ENCODE measurements at places on chromosomes 3 and 15. TPM values are rescaled to one million over a fixed set of nuclear protein-coding genes. Genes with fewer than 3 reads are reported as not detected.

Gene CPB1
- total RNA-seq, result not detected

Gene MEX3B
- 11.6 TPM for total RNA-seq

Gene DNASE1L3
- 1.7 TPM for total RNA-seq

Gene CCDC13
- total RNA-seq, result 0.28 TPM

Gene KCNMB2
- not detected for total RNA-seq

Gene SPTSSB
- total RNA-seq, result not detected

Gene CPN2
- not detected for total RNA-seq

Gene TOP2B
- total RNA-seq, result 95.5 TPM

Gene ITPR1
- 59.7 TPM for total RNA-seq

Gene SLC12A1
- total RNA-seq, result under 0.01 TPM

Gene GPR149
- total RNA-seq, result not detected

Gene SI
- not detected for total RNA-seq

Data from dermis blood vessel endothelial cell (primary cell).